ENCODE measurements at places on chromosomes 5 and 9.

DNA sequence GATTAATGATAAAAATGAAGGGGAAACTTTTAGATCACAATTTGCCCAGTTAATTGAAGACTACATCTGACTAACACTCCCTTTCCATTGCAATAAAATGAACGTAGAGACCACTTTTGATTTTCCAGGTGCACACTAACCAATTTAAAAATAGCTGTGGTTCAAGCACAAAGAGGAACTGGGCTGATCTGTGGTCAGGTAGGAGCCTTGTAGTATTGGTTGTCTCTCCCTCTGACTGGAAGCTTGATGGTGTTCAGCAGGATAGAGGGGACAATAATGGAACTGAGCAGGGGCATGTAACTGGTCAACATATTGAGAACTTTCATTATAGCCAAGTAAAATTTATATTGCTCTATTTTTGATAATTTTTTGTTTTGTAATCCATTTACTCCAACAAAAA is 886.8 kb upstream of the SEMA6A start:
- DNase-seq, result no peak

GRCh38 chr9:81621785-81622259 is 67.5 kb downstream of the TLE1 start:
- no peak for DNase-seq

GRCh38 chr9:14433351-14434157 is 119.6 kb upstream of the NFIB start:
- DNase-seq, result peak; percentile 80

DNA sequence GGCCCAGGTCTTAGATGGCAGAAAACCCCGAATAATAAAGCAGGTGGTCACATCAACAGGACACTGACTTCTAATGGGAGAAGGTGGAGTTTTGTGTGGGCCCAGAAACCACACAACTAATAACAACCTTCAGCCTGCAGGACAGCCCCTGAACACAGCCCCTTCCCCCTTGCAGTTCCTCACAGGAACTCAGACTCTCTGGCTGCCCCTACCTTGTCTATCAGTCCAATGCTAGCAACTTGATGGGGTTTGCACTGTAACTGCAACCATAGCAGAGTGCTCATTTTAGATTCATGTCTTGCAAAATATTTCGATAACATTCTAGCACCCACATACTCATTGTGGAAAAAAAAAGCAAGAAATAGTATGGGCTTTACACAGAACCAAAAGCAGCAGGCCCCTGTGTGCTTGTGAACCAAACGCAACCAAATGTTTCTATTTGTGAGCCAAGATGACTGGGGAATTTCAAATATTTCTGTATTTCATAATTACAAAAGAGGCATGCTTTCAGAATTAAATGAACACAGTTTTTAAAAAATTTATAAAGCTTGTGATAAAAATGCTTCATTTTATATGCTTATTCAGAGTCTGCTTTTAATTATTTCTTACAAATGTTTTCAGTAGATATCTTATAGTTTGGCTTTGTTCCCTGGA is 62.7 kb upstream of the PDE4D start:
- no peak for DNase-seq

- DNase-seq, result no peak
Measured at GRCh38 chr5:150358261-150359095, 981 bp downstream of the TCOF1 start.

DNA sequence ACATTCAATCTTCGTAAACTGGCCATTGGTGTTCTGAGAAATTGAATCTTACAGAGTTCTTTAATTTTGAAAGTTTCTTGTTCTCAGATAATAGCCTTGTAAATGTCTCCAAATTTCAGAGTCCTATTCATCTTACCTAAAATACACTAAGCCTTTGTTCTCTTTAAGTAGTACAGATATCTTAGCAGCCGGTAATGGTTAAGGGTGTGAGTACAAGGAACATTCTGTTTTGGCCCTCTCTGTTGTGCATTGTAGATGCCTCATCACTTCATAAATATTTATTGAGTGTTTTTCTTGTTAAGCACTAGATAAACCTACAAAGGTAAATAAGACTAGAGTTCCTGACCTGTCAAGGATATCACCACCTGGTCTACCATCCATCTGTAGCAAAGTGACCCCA is 35.2 kb downstream of the ZCCHC7 start:
- no peak for DNase-seq

- DNase-seq, result no peak
Measured at GRCh38 chr9:110180511-110181434, 27.2 kb downstream of the C9orf152 start.

GRCh38 chr5:157387041-157387563 is 72.9 kb upstream of the NIPAL4 start:
- DNase-seq, result no peak

- no peak for DNase-seq
Measured at GRCh38 chr5:35060236-35060635, 12.5 kb upstream of the AGXT2 start.

GRCh38 chr5:40615586-40616170 is 64.0 kb upstream of the PTGER4 start:
- no peak for DNase-seq

DNA sequence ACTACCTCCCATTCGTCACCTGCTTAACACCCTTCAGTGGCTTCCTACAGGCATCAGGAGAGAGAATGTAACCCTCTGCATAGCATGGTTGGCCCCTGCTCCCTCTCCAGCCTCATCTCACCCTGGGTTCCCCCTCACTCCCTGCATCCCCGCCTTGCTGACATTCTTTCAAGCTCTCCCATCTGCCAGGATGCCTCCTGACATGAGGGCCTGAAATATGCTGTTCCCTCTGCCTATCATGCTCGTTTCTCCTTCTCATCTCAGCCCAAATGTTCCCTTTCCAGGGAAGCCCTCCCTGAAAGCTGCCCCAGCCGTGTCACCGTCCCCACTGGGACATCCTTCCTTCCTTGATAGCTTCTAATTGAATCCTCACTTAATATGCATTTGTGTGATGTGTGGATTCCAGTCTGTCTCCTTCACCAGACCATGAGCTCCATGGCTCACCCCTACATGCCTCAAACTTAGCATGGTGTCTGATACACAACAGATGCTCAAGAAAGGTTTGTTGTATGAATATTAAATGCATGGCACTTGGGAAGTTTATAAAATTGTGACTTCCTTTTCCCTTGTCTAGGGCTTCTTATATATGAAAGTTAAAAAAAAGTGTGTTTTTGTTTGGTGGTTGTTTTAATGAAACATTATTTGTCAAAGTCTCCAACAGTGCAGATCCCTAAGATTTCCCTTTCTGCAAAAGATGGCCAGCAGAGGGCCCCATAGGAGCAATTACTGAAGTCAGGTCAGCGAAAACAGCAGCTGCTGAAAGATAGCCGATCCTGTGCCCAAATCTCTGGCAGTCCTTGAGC is 7.3 kb upstream of the C5orf58 start:
- DNase-seq, result peak; percentile 72

Data from cerebellar cortex (tissue), 1 donor.